ENCODE measurements at places on chromosomes 3 and 15.

- no peak for DNase-seq
Observed at GRCh38 chr3:114962189-114962588, 184.9 kb downstream of the ZBTB20 start.

- DNase-seq: no peak
Observed at GRCh38 chr15:25936004-25936403, 72.9 kb upstream of the ATP10A start.

DNA sequence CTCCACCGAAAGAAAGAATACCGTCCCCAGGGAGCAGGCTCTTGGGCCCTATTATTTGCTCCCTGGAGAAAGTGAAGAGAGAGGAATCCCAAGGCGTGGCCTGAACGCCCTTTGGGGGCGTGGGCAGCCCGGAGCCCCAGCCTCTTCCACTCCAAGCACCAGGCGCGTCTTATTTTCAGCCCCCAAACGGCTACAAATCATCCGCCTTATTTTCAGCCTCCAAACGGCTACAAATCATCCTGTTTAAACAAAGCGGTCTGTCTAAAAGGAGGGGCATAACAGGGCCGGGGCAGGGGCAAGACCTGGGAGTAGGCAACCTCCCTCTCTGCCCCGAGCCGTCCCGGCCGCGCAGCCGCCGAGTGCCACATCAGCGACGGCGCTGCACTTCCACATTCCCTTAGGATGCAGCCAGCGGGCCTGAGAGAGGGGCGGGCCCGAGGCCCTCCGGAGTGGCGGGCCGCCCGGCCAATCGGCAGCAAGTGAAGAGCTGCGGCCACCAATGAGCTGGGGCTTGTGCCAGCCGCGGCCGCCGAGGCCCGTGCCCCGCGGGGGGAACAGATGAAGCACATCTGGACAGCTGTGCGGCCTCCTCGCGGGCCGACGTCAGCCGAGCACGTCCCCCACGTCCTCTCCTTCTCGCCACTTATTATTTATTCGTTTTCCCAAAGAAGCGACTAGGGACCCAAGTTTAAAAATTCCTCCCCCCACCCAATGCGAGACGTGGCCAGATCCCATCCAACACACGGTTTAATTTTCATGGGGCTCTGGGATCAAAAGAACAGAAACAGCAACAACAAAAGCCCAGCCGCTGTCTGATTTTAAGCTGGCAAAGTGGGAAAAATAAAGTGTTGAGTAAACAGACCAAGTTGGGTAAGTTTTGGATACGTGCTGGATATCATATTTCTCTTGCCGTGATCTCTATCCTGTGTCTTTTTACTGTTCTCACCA is at the start of gene TMEM45A:
TMEM45A (plus strand) TSS at position 561 of the 948 bp plus-strand sequence. CDS start 62,593 bp downstream, outside the sequence.
- peak; percentile 52 for DNase-seq

DNA sequence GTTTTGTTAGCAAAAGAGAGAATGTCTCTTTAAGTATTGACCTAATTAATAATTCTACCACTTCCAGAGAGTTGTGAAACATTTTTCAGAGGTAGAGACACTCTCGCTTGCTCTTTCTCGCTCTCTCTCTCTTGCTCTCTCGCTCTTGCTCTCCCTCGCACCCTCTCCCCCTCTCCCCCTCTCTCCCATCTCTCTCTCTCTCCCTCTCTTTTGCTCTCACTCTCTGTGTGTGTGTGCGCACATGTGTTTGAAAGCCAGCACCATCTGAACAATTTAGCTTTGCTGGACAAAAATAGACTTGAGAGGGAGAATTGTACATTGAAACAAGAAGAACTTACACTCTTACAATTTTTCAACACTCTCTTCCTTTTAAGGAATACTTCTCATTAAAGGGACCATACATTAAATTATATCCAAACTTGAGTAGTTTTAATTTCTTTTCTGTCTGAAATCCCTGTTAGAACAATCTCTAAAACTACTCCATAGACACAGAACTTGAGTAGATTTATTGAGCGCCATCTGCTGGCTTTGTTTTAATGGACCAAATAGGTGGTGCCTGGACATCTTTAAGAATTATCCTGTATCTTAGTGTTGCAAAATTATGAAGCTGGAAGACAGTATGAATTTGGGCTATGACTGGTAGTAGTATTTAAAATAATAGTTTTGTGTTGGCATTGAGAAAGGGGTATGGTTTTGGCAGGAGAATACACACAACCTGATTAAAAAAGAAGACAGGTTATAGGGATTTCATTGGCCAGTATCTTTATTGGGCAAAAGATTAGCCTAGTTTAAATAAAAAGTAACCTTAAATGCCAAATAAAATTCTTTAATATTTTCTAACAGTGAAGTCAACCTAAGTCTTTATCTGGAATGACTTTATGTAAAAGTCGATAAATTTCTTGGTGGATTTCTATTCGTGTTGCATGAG is 124.6 kb downstream of the AKAP13 start:
- DNase-seq: peak; percentile 27

DNA sequence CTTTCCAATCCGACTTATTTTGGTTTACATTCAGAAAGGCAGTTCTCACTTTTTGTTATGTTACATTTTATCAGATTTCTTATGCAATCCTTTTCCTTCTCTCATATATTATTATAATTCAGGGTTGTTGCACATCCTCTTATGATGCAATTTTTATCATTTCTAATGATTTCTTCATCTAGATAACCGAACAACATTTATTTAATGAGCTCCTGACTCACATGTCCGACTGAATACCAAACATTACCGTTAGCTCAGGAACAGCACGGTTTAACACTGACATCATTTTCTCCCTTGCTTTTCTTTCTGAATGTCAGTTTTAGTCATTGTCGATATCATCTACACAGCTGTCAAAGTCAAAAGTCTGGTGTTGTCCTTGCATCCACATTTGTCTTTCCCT is 199.2 kb downstream of the BCHE start:
- no peak for DNase-seq

DNA sequence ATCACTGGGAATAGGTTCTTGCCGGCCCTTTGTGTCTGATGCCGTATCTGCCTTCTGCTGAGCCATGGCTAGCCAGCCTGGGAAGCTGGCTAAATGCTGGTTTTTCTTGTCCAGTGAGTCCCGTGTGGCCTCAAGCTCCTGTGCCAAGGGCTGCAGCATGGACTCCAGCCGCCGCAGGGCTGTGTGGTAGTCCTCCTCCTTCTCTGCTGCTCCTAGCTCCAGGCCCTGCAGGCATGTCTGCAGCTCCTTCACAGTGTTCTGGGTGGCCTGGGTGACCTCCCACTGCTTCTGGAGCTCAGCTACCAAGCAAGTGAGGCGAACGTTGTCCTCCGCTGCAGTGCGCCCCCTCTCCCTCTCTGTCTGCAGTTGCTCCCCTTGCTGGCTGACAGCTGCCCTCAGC is 24.9 kb downstream of the CXCR6 start:
- DNase-seq: no peak

DNA sequence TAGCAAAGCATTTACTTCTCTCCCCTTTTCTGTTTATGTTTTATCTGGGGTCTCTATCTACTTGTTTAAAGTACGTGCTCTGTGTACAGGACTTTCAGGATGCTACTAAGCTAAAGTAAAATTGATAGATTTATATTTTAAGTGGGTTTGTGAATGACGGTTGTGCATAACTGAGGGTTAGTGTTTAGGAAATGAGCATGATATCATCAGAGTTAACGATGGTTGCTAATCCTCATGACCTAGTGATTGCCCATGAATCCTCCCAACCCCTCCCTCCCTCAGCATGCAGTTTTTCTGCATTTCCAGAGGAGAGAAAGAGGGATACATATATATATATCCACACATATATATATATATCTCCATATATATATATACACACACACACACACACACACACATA is 957.2 kb downstream of the TUSC7 start:
- DNase-seq: no peak

- DNase-seq: no peak
Observed at GRCh38 chr3:73511571-73512525, 112.9 kb downstream of the PDZRN3 start.

Data from central memory CD4-positive, alpha-beta T cell (primary cell).